GM12864 (cell line): ENCODE measurements at places on chromosomes 5 and 9.

GRCh38 chr9:115540091-115540490, 422.1 kb upstream of the TNC start:
- no peak for DNase-seq

- DNase-seq = no peak
These were observed 17.9 kb downstream of the MRNIP start for GRCh38 chr5:179840766-179841165.

GRCh38 chr5:122469384-122469919, 157.4 kb downstream of the SNCAIP start:
- no peak for DNase-seq

GRCh38 chr5:171450423-171451331, 31.2 kb downstream of the FGF18 start:
- no peak for DNase-seq

DNA sequence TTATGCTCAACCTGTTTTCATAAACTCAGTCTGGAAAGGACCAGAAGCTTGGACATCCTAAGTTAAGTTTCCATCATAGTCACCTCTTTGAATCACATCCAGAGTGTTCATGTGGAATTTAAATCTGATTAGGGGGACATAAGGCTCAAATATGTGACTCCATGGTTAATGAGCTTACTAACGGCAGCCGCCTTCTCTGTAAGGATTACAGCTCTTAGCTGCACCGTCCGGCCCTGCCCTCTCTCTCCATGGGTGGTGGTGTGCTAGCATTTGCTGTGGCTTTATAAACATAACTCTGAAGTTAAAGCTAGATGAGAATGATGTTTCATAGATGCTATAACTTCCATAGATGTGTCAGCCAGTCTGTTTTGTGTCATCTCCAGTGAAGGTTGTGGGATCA, 156.5 kb downstream of the TRIO start:
- no peak for DNase-seq

DNA sequence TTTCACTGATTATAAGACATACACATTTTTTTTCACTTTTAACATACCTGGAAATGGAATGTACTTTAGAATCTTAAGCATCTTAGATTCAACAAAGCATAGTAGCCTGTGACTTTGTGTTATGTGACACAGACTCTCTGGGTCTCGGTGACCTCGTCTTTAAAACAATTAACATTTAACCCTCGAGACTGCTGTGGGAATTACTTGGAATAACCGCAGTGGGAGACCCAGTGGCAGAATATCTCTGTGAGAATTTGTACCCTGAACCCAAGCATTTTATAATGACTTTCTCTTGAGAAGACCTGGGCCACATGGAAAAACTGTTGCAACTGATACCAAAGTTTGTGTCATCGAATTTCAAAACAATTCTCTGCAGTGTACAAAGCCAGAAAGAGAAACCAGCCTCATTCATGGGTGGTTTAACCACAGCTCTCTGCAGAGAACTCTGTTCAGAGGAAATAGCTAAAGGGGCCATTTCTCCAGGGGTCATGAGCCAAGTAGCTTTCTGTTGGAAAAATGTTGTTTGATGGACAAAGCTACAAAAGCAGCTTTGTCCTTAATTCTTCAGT, 10.0 kb upstream of the RETREG1 start:
- no peak for DNase-seq

- DNase-seq = no peak
These were observed 33.3 kb downstream of the PARP8 start for GRCh38 chr5:50699737-50700136.

DNA sequence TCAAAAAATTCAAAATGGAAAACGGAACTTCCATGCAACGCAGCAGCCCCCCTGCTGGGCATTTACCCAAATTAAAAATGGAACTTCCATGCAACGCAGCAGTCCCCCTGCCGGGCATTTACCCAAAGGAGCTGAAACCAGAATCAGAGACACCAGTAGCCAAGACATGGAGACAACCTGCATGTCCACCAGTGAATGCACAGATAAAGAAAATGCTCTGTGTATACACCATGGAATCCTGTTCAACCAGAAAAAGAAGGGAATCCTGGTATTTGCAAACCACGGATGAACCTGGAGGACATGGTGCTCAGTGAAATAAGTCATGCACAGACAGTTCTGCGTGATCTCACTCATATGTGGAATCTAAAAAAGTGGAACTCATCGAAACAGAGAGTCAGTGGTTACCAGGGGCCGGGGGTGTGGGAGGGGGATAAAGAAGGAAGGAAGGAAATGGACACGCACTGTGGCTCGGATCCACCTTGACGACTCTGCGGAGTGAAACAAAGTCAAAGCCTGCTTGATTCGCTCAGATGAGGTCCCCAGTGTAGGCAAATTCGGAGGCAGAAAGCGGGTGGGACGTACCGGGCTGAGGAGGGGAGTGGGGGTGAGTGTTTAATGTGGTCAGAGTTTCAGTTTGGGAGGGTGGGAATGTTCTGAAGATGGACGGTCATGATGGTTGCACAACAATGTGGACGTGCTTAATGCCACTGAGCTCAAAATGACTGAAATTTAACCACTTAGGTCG, 40.2 kb upstream of the EXOC3 start:
- peak; percentile 86 for DNase-seq

- no peak for DNase-seq
These were observed 4.2 kb upstream of the CA9 start for GRCh38 chr9:35669331-35670145.

DNA sequence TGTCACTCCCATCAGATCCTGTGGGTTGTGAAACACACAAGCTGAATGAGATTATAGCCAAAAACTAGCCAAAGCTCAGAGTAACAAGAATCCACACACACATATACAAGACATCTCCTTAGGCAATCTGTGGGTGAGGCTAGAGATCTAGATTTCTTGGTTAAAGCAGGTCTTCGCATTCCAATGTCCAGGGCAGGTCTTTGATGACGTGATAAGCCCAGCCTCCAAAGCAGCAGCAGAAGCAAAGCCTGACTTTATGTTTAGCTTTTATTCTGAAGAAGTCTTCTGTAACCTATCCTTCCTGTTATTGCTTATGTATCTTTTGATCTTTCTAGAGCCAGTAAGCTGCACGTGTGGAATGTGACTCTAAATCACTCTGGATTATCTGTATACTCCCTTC, 199.1 kb upstream of the SLC30A5 start:
- no peak for DNase-seq

- no peak for DNase-seq
These were observed 109.8 kb upstream of the ATP10B start for GRCh38 chr5:160961761-160962160.
